ENCODE measurements at places on chromosomes 1 and 21. TPM values are rescaled to one million over a fixed set of nuclear protein-coding genes. Genes with fewer than 3 reads are reported as not detected.

UBE2U gene
- not detected for total RNA-seq

BGLAP gene
- not detected for total RNA-seq

KRTAP13-3 gene
- not detected for total RNA-seq

IFI44L gene
- 0.51 TPM for total RNA-seq

AADACL4 gene
- not detected for total RNA-seq

KRTAP10-11 gene
- not detected for total RNA-seq

GUCA2A gene
- total RNA-seq, result not detected

PTPRF gene
- total RNA-seq, result 155 TPM

PPM1J gene
- total RNA-seq, result 7.7 TPM

GCSAML gene
- total RNA-seq, result not detected

CFAP141 gene
- total RNA-seq, result not detected

CNIH3 gene
- 1.4 TPM for total RNA-seq

TP73 gene
- not detected for total RNA-seq

TMEM51 gene
- total RNA-seq, result 48.1 TPM

RPL22 gene
- total RNA-seq, result 341 TPM

ZNF683 gene
- total RNA-seq, result not detected

CELA3B gene
- not detected for total RNA-seq

LRRC53 gene
- not detected for total RNA-seq

PLA2G2C gene
- not detected for total RNA-seq

FAM177B gene
- total RNA-seq, result not detected

GPR161 gene
- 9.6 TPM for total RNA-seq

CGN gene
- 10.1 TPM for total RNA-seq

CFHR2 gene
- not detected for total RNA-seq

PRKACB gene
- 9.5 TPM for total RNA-seq

PAPPA2 gene
- 0.14 TPM for total RNA-seq

KRTAP21-2 gene
- not detected for total RNA-seq

ANGPTL3 gene
- not detected for total RNA-seq

IVNS1ABP gene
- total RNA-seq, result 75.6 TPM

APCS gene
- total RNA-seq, result not detected

ADORA3 gene
- total RNA-seq, result not detected

CTSE gene
- not detected for total RNA-seq

FBXO2 gene
- 0.51 TPM for total RNA-seq

ADCY10 gene
- not detected for total RNA-seq

ELOA gene
- total RNA-seq, result 30.2 TPM

MT1HL1 gene
- not detected for total RNA-seq

PDPN gene
- 7.6 TPM for total RNA-seq
